Pulmonary artery endothelial cell (primary cell): ENCODE measurements at places on chromosomes 6 and 20.
A peak's percentile ranks its signal among the peaks of the same experiment; 100 is the strongest.

- no peak for DNase-seq
Observed at GRCh38 chr6:50451826-50452400, 261.4 kb upstream of the TFAP2D start.

DNA sequence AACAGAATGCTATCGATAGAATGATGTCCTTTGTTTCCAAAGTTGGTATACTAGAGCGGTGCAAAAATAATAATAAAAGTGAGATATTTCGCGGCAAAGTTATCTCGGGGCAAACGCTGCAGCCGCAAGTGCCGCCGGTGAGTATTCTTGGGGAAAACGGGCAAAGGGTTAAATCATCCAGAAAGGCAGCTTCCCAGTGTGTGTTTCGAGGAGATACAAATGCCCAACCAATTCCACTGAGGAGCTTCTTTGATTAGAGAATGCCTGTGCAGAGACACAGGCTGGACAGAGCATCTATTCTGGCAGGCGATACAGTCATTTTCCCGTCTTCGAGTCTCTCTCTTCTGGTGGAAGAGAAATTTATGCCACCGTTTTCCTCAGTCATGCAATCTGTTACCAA is 58.0 kb upstream of the MPC1 start:
- no peak for DNase-seq

GRCh38 chr6:46756469-46757213 is 9.9 kb downstream of the ANKRD66 start:
- DNase-seq: no peak

DNA sequence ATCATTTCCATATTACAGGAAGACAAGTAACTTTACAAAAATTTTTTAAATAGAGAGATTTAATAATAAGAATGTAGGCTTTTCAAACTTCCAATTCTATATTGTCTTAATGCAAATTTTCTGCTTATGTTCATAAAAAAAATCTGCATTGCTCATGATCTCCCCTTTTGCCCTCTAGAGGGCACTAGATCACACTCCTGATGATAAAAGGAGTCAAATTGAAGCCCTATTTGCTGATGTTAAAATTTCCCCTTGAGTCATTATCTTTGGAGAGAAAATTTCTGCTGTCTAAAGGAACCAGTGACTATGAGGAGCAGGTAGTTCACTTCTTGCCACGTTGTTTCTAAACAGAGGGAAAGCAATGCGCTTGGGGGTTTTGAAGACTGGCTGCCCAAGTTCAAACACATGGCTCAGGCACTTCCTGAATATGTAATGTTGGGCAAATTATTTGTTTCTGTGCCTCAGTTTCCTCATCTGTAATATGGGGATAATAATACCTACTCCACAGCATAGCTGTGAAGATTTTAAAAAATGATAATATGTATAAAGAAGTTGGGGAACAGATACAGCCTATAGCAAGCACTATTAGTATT is 874.2 kb downstream of the TFAP2A start:
- peak; percentile 58 for DNase-seq

DNA sequence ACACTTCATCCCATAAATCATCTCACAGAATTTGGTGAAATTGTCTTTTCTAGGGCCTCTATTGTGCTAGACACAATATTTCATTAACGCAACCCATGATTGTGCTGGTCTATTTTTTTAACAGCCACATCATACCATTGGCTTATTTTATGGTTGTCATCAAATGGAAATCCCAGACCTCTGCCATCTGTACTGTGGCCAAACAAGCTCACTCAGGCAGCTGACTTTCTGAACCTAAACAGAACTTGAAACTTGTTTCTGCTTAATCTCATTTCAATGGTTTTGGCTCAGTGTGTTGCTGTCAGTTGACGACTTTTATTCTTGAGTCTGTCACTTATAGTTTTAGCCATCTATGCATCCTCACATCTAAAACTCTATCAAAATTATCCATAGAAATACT is 111.8 kb downstream of the HAO1 start:
- no peak for DNase-seq
